ENCODE measurements at places on chromosomes 5 and 9. TPM values are rescaled to one million over a fixed set of nuclear protein-coding genes. Genes with fewer than 3 reads are reported as not detected.

DNA sequence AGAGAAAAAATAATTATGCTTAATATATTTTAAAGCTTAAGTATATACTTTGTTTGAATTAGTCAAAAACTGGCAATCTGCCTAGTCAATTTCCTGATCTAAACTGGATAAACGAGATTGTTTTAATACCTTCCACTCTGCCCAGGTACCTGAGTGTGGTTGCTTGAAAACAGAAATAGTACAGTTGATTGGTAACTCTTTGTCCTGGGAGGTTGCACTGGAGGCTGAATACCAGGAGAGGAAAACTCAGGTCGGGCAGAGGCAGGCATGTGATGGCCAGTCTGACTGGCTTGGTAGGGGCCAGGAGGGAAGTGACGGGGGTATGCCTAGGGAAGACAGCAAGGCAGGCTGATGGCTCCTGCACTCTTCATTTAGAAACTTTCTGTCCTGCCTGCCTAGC, 80.2 kb downstream of the PIK3R1 start:
- DNase-seq, result no peak

TOMM5 gene
- total RNA-seq, result 81.3 TPM

DNA sequence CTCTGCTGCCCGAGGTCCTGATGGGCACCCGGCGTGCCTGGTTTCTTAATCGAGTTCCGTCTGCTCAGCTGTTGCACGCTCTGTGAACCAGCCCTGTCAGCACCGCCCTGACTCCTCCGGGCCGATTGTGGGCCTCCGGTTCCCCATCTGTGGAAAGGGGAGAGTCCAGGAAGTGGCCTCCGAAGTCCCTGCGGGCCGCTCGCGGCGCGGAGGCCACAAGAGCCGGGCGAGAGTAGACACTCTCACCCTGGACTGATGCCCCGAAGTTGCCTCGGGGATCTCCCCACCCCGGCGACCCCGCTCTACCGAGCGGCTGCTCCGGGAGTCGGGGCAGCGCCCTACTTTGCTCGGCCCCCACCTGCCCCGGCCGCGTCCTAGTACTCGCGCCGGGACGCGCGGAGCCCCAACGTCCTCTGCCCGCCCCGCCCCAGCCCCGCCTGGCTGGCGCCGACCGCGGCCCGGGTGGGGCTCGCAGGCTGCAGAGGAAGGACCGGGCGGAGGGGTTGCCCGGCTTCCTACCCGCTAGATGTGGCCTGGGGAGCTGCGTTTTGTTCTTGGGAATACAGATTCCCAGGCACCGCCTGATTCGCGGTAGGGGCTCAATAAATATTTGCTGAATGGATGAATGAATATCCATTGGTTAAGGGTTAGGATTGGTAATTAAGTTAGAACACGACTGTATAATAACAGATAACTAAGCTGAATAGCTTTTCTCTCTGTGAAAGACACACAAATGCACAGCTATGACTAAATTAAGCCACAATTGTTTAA, 935 bp upstream of the ZNF367 start:
- DNase-seq, result peak; percentile 33

DNA sequence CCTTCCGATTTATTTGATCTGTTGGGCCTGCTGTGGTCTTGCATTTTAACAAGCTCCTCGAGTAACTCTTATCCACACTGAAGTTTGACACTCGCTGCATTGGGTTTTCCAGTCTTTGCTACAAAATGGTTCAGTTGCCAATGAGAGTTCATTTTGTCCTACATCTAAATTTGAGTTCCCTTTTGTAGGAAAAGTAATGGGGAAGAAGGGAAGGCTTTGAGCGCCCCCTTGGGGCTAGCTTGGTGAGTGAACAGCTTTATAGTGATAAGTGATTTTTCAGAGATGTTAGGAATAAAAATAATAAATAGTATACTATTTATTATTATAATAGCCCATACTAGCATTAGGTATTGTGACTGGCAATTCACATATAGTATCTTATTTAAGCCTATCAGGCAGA, 89.9 kb upstream of the GNAQ start:
- DNase-seq, result no peak

VLDLR gene
- total RNA-seq, result 15.9 TPM

GRCh38 chr5:58335518-58335917, 124.4 kb downstream of the PLK2 start:
- no peak for DNase-seq

MARCOL gene
- total RNA-seq, result not detected

DNA sequence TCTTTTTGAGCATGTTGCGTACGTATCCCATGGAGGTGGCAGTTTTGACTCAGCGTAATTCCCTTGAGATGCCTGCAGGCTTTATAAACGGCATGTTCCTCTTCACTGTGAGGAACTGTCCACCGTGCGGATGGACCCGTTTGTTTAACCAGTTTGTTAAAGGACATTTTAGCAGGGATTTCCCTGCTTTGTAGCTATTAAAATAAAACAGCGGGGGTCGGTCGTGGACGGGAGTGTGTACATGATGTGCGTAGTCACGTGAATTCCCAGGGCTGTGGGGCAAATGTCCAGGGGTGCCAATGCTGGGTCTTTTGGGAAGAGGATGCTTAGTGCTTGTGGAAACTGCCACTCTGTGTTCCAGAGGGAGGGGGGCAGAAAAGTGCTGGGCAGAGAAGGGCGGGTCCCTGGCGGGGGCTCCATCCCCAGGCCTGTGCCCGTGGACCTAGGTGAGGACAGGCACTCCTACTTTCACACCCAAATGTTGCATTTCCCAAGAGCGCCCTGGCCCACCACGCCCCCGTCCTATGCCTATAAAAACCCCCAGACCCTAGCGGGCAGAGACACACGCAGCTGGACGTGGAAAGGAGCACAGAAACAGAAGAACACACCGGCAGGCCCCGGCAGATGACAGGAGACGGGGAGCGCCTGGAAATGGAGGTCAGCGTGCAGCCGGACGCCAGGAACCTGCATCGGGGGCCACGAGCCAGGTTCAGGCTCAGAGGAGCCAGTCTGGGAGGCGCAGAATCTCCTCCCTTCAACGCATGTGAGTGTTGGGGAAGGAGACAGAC, 4.0 kb upstream of the TERT start:
- DNase-seq, result no peak

- DNase-seq, result no peak
Measured at GRCh38 chr9:125816321-125816720, 69.1 kb downstream of the PBX3 start.

DNA sequence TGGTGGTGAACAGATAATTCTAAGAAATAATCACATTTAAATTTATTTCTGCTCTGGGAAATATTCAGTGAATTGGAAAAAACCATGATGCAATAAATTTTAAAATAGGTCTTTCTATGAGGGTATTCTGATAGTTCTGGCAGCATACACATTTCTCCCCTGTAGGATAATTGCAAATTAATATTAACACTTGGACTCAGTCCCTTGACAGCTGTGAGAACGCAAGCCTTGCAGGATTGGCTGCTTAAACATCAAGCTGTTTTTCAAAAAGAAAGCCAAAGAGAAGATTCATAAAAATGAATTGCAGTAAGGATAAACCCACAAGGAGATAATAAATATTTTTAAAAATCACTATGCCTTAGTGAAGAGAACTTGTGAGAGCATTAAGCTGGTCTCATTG, 180.0 kb downstream of the MTRR start:
- DNase-seq, result no peak
